NCI-H510A treated with DMSO at 0.1 percent for 48 hours (cell line): ENCODE measurements at places on chromosomes 1 and 21.
A peak's percentile ranks its signal among the peaks of the same experiment; 100 is the strongest.

GRCh38 chr1:117707371-117707770 is 101.5 kb downstream of the TENT5C start:
- no peak for DNase-seq

- no peak for DNase-seq
Observed at GRCh38 chr1:169312084-169312954, 55.3 kb downstream of the NME7 start.

DNA sequence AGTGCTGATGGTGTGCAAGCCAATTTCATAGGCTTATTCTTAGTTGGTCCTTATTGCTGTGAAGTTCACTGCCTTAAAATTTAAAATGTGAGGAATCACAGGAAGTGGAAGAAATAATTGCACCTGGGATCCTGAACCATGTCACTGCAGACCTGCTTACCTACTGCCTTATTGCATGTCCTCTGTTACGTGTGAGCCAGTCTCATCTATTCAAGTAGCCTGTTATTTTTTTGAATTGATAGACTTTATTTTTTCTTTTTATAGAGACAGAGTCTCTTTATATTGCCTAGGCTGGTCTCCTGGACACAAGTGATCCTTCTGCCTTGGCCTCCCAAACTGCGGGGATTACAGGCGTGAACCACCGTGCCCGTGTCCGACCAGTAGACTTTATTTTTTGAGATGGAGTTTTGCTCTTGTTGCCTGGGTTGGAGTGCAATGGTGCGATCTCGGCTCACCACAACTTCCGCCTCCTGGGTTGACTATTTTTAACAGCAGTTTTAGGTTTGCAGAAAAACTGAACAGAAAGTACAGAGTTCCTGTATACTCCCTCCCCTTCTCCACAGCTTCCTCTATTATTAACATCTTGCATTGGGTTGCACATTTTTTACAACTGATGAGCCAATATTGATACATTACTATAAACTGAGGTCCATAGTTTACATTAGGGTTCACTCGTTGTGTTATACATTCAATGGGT is 14.0 kb upstream of the DISC1 start:
- DNase-seq, result no peak

GRCh38 chr1:232450615-232451014 is 179.3 kb downstream of the SIPA1L2 start:
- DNase-seq, result no peak

DNA sequence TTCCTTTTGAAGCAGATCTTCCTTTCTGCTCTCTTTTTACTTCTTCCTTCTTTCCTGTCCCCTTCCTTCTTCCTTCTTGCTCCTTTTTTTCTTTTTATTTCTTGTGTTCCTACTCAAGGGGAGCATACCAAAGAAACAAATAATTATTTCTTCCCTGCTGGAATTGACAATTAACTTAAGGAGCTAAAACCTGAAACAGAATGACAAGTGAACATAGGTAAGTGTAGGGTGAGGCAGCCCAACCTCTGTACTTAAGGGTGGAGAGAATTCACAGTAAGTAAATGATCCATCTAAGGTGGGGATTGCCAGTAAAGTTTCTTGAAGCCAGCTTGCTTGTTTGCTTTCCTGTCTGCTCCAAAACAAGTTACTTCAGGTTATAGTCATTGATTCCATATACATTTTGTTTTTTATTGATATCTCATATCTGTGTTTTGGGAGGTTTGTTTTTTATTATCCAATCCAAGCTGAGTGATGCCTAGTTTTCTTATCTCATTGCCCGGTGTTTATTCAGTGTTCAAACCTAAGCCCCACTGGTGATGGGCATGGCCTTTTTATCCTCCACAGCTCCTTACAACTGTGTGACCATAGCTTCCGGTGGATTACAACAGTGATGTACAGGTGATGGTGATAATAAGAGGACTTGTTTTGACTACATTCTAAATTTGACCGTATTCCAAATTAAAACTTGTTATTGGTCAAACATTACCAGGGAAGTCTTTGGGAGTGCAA is 133.2 kb upstream of the IVNS1ABP start:
- no peak for DNase-seq

DNA sequence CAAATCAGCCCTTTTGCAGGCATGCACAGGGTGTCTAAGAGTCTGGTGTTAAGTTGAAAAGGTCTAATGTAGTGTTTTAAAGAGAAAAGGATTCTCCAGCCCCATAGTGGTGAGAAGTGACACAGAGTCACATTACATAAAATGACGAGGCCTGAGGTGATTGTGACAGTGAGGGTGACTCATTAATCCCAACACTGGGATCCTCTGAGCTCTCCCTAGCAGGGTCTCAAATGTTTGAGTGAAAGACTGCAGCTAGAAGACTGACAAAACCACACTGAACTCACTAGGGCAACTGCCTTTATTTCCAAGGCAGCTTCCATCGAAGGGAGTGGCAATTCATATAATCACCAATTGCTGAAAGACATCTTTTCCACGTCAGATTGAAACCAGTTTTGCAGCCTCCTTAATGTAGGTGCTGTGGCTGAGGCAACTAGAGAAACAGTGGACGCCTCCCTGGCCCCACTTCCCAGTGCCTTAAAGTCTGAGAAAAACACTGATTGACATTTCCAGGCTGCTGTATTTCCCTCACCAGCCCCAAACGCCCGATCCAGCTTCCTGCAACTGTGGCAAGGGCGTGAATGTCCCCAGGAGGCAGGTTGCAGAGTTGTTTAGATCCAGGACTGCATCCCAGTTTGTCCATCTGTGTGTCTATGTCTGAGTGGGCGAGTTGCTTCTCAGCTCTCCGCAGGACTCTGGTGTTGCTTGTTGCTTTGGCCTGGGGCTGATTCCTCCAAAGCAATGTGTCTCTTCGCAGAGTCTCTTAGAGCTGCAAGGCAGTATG is 81.4 kb downstream of the RUNX1 start:
- no peak for DNase-seq

DNA sequence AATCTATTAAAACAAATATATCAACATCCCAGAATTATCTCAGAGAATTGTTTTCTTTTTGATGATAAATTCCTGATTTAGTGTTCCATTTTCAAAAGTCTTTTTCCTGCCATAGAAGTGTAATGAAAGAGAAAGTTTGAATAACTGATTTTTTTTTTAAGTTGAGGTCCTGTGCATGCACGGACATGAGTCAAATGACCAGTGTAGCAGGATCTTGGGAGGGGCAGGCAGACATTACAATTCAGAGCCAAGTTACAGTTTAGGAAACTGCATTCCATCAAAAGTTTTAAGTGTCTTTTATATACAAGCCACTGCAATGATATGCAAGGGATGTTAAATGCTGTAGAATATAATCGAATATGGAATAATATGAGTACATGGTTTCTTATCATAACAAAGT is 227.5 kb downstream of the HMCN1 start:
- no peak for DNase-seq

- no peak for DNase-seq
Observed at GRCh38 chr1:30368651-30369240, 354.6 kb downstream of the MATN1 start.

GRCh38 chr21:20639026-20639425 is 359.2 kb upstream of the NCAM2 start:
- DNase-seq, result no peak

DNA sequence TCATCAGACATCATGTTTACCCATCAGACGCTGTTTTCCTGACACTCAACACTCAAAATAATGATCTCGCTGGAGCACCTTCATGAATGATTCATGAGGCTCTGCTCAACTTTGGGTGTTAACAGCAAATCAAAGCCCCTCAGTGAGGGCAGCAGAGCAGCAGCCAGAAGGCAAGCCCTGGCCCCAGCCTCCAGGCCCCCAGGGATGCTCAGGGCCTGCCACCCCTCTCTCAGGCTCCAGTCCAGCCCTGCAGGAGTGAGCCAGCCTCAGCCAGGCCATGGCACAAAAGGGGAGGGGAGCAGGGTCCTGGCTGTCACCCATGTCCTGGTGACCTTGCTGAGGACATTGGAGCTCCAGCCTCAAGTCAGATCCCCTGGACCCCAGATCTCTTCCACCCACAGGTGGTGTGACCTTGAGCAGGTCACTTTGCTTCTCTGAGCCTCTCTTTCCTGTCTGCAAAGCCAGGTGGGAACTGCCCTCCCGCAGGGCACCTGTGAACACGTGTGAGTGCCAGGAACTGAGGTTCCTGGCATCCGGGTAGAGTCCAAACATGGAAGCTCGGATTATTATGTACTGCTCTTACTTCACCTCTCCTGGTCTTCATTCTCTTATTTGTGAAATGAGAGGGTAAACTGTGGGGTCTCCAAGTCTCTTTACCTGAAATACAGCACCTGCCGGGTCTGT is 161.6 kb upstream of the VAMP3 start:
- DNase-seq, result peak; percentile 30

DNA sequence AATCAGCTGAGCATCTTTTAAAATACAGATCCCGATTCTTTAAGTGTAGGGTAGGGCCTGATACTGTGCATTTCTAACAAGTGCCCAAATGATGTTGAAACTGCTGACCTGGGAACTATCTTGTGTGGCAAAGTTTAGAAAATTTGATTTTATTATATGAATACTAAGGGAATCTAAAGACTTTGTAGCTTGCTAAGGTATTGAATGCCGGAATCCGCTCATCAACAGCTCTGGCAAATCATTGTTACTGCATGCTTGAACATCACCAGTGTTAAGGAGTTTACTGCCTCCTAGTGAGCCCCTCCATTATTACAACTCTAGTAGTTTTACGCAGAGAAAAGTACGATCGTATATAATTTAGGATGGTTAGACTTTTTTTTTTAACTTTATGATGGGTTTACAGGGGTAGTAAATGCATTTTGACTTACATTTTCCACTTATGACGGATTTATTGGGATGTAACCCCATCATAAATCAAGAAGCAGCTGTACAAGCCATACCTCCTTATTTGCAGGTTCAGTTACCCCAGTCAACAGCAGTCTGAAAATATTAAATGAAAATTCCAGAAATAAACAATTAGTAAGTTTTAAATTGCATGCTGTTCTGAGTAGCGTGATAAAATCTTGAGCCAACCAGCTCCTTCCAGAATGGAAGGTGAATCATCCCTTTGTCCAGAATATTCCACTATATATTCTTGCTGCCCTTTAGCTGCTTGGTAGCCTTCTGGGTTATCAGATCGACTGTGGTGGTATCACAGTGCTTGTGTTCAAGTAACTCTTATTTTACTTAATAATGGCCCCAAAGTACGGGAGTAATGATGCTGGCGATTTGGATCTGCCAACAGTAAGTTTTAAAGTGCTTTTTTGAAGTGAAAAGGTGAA is 892 bp downstream of the TYW3 start:
- peak; percentile 93 for DNase-seq

DNA sequence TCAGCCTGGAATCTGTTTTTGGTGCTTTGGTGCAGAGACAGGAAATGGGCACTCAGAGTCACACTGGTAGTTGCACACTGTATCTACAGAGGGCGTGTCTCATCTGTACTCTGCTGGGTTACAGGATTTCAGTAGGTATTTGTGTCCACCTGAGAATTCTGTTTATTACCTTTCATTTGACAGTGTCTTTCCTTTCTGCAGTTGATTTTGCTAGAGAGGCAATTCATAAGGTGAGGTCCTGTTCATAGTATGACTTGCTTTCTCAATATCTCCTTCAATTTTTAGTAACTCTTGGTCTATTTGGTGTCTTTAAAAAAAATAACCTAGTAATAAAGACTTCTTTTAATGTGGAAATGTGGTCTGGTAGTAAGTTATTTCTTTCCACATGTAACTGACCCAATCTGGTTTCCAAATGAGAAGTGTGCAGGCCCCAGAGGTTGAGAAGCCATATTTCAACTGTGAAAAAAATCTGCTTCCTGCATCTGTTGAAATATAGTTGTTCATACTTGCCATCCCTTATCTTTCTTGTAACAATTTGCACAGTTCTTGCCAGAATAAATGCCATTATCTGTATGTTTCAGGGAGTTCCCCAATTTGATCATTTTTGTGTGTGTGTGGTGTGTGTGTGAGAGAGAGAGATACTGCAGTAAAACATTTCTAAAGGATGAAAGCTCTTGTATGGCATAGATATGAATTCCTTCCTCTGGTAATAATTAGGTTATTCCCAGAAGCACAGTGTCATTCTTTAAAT is 78.4 kb upstream of the DNAJC6 start:
- DNase-seq, result peak; percentile 66

DNA sequence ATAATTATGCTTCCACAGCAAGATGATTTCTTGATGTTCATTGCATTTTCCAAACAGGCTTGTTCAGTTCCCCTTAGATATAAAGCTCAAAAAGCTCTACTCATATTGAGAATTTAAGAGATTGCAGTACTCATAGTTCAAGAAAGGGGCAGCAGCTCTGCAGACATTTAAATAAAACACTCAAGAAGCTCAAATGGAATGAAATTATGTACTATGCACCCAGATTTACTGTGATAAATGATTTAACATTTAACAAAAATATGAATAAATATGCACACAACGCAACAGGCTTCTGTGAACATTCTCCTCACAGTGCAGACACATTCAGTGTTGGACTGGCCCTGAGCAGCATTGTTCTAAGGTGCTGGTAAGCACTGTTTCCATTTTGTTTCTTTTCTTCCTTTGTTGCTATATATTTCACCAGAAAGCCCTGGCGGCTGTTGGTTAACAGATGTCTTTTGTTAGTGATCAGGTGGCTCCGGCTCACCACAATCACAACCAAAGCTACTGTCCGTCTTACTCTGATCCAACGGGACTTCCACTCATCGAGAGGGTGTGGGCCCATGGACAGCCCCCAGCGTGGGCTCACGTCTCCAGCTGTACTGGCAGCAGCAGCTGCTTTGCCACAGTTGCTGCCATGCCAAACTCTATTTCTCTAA is 1440.3 kb downstream of the NCAM2 start:
- no peak for DNase-seq

GRCh38 chr1:161936786-161937185 is 86.9 kb downstream of the OLFML2B start:
- no peak for DNase-seq

GRCh38 chr1:172134087-172134731 is 286.3 kb upstream of the C1orf105 start:
- DNase-seq, result no peak

GRCh38 chr1:84277343-84278059 is 24.0 kb upstream of the SAMD13 start:
- no peak for DNase-seq

- no peak for DNase-seq
Observed at GRCh38 chr1:169698976-169699375, 12.4 kb downstream of the SELL start.

- DNase-seq, result no peak
Observed at GRCh38 chr21:32331444-32332305, 33.0 kb downstream of the MRAP start.

- DNase-seq, result peak; percentile 39
Observed at GRCh38 chr1:72397786-72398185, 115.4 kb upstream of the NEGR1 start.

DNA sequence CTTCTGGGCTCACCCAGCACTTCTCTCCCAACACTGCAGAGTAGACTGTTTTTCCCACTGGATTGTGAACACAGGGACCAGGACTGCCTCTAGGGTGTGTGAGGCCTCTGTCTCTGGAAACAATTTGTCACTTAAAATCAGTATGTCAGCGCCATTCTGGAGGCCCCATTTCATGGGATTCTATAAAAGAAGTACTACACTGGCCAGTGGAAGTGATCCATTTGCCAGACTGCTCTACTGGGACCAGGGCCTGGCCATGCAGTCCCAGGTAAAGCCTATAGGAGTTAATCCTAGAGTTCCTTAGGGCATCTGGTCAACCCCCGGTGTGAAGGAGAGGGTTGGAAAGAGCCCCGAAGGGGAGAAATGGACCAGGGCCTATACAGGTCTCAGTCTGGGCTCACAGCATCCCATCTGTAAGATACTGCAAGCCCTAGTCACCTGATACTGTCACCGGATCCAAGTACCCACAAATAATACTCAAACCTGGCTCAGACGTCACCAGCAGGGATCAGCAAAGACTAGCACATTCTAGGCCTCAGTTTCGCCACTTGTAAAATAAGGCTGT is 245.0 kb downstream of the FOXD2 start:
- DNase-seq, result no peak
